ENCODE measurements at places on chromosomes 1 and 21. TPM values are rescaled to one million over a fixed set of nuclear protein-coding genes. Genes with fewer than 3 reads are reported as not detected.

Gene RORC
- total RNA-seq: not detected

Gene OR2T11
- not detected for total RNA-seq

Gene SPATA46
- total RNA-seq: not detected

Gene ZNF695
- 1.1 TPM for total RNA-seq

Gene OLFML3
- 40.9 TPM for total RNA-seq

Gene KCNK2
- total RNA-seq: 86.9 TPM

Gene PLPPR4
- total RNA-seq: 6.4 TPM

Gene NECTIN4
- total RNA-seq: 0.18 TPM

Gene ARHGEF16
- total RNA-seq: not detected

Gene ICOSLG
- total RNA-seq: under 0.01 TPM

Gene DNAJC28
- 1.4 TPM for total RNA-seq

Gene TPRG1L
- total RNA-seq: 25.3 TPM

Gene IVL
- not detected for total RNA-seq

Gene SELP
- not detected for total RNA-seq

Gene TEX38
- not detected for total RNA-seq

Gene ITLN2
- total RNA-seq: not detected

Gene GSTM5
- total RNA-seq: 0.28 TPM

Gene UTS2
- total RNA-seq: not detected

Gene GPR3
- total RNA-seq: 0.83 TPM

Gene PTPRU
- total RNA-seq: 7.0 TPM

Gene ETV3L
- total RNA-seq: not detected

Gene PTPN14
- total RNA-seq: 42.8 TPM

Gene WDR64
- total RNA-seq: not detected

Gene TFF3
- total RNA-seq: not detected

Gene RGSL1
- not detected for total RNA-seq

Gene PRR9
- total RNA-seq: not detected

Gene NFASC
- total RNA-seq: 0.28 TPM

Gene SUSD4
- 2.7 TPM for total RNA-seq

Gene SASS6
- 2.7 TPM for total RNA-seq

Gene UMODL1
- total RNA-seq: not detected

Gene NES
- total RNA-seq: 46.1 TPM

Gene GIPC2
- 0.28 TPM for total RNA-seq

Gene AGRN
- total RNA-seq: 8.1 TPM

Gene ZNF678
- total RNA-seq: 4.8 TPM

Gene SLC45A1
- 0.83 TPM for total RNA-seq

Gene NTNG1
- total RNA-seq: 2.3 TPM

Gene RNU1-4
- total RNA-seq: under 0.01 TPM

Gene CFH
- total RNA-seq: 12.8 TPM

Gene ANKRD34A
- 0.56 TPM for total RNA-seq

Gene RBM34
- total RNA-seq: 61.7 TPM

Gene HSD17B7
- total RNA-seq: 17.7 TPM

Gene MAP10
- total RNA-seq: 1.1 TPM

Gene DCST1
- not detected for total RNA-seq

Gene GBP3
- total RNA-seq: 50.0 TPM

Gene HPCA
- not detected for total RNA-seq

Gene CHI3L2
- total RNA-seq: 0.18 TPM

Gene C1orf87
- total RNA-seq: not detected

Gene TP73
- total RNA-seq: not detected

Gene APCS
- not detected for total RNA-seq

Gene ZBTB37
- 9.7 TPM for total RNA-seq

Gene PERM1
- total RNA-seq: not detected

Gene OR2L5
- total RNA-seq: not detected

Gene MSH4
- under 0.01 TPM for total RNA-seq

Gene ZBTB7B
- total RNA-seq: 7.7 TPM

Gene PAPPA2
- total RNA-seq: 0.18 TPM

Gene WNT4
- not detected for total RNA-seq

Gene NLRP3
- not detected for total RNA-seq

Gene VANGL2
- 0.28 TPM for total RNA-seq

Measured in IMR-90 (cell line).